ENCODE measurements at places on chromosomes 6 and 20.

GRCh38 chr6:24650365-24650764, 4.4 kb upstream of the KIAA0319 start:
- DNase-seq = no peak

- no peak for DNase-seq
Measured at GRCh38 chr20:22339946-22340345, 244.4 kb downstream of the FOXA2 start.

- DNase-seq = no peak
Measured at GRCh38 chr20:46509523-46509922, 3.8 kb downstream of the ZNF334 start.

DNA sequence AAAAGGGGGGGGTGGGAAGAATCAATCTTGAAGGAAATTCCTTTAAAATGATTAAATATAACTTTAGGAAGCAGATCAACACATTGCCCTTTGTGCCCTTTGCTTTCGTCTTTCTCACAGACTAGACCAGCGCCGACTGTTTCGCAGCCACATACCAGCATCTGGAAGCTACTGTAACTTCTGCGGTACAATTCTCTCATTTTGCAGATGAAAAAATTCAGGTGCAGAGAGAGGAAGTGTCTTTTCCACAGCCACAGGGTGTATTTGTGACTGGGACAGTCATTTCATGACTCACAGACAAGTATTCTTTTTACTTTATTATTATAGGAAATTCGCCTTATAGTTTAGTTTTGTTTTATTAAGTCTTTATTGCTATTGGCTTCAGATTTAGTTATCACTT, 84.2 kb downstream of the UST start:
- no peak for DNase-seq

DNA sequence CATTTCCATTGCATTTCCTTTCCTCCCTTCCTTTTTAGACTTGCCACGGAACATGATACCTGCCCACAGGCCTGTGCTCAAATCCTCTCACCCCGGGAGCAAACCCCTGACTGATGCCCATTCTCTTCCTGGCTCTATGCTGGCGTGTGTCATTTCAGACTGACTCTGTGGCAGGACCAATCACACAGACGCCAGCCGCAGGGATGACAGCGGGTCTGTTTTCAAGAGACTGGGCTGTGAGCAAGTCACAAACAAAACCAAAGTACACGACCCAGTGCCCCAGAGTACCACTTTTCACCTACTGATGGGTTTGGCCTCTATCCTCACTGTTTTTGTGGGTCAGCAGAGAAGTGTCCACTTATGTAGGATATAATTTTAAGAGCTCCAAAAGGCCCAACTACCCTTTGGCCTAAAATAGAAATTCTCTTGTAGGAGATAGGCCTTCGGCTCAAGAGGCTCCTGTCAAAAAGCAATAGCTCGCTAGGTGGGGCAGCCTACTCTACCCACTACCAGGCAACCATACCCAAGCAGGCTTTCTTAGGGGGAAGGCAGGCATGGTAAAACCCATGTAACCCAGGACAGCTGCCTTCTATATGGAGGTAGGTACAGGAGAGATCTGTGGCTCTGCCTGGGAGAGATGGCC, 215.7 kb downstream of the CDC5L start:
- DNase-seq = no peak

DNA sequence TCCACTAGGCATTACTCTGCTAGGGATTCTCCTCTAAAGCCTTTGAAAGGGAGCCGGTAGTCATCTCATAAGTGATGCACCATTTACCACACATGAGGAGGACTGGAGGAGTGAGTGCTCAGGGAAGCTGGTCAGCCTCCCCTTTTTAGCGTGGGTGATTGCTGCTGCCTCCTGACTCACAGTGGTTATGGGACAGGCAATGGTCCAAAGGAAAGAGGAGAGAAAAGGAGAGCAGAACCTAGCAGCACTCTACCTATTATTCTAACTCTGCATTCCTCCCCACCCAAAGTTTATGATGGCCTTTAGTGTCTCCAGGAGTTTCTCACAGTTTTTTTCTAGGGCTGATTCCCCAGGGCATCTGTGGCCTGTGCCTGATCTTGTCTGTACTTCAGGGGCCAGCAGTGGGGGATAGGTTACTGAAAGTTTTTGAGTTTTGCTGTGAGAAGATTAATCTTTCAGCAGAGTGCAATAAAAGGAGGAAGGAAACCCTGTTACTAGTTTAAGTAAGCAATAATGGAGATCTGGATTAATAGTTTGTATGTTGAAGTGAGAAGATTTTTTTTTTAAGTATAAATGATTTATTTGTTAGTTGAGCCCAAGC, 36.4 kb upstream of the GCLC start:
- no peak for DNase-seq

DNA sequence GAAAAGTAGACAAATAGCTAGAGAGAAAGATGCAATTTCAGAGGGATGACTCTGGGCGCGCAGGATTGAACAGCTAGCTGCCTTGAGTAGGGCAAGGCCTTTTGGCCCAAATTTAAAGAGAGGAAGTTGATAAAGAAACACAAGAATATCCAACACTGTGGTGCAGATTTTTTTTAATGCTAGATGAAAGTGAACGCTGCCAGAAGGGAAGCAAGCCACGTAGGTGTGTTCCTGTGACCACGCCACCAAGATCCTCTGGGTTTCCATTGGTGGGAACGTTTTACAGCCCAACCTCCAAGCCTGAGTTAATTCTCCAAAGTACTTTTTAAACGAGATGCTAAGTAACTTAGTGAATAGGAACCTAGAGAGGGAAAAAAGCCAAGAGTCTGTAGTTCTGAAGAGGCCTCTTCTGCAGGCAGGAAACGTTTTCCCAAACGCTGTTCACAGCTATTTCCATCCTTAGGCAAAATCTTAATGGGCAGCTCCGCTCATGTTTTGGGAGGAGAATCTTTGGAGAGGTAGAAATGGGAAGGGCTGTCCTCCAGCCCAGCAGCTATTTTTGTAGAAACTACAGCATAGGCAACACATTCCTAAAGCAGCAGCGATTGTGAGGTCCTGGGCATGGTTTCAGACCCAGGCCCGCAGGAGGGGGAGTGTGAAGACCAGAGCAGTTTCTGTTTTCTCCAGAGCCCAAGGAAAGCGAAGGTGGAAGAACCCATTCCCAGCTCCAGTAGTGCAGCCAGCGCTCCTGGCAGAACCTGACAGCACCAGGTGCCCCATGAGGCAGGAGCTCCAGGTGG, 8.2 kb downstream of the LY86 start:
- no peak for DNase-seq

DNA sequence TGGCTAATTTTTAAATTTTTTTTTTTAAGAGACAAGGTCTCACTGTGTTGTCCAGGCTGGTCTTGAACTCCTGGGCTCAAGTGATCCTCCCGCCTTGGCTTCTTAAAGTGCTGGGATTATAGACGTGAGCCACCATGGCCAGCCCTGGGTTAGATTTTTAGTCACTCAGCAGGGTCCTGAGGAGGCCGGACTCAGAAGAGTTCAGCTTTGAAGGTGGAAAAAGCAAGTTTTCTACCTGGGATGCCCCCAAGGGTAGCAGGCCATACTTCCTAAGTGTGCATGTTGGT, 44.2 kb downstream of the FGD2 start:
- DNase-seq = no peak

DNA sequence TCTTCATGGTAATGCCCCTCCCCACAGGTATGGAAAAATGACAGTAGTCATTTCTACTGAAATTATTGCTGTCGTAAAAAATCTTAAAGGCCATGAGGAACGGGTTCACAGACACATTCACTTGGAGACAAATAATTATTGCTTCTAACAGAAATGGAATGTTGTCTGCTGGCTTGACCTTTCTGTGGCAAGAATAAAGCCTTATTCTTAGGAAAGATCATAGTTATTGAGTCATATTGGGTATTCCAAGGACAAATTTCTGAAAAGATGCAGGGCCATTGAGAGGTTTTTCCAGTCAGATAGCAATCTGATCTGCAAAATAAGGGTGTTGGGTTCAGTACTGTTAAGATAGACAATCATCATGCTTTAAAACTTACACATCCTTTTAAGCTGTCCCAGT, 29.2 kb downstream of the AKAP7 start:
- DNase-seq = no peak

- no peak for DNase-seq
Measured at GRCh38 chr20:58131151-58131550, 97.3 kb downstream of the ANKRD60 start.

- no peak for DNase-seq
Measured at GRCh38 chr6:108565091-108565766, 4.5 kb downstream of the FOXO3 start.

DNA sequence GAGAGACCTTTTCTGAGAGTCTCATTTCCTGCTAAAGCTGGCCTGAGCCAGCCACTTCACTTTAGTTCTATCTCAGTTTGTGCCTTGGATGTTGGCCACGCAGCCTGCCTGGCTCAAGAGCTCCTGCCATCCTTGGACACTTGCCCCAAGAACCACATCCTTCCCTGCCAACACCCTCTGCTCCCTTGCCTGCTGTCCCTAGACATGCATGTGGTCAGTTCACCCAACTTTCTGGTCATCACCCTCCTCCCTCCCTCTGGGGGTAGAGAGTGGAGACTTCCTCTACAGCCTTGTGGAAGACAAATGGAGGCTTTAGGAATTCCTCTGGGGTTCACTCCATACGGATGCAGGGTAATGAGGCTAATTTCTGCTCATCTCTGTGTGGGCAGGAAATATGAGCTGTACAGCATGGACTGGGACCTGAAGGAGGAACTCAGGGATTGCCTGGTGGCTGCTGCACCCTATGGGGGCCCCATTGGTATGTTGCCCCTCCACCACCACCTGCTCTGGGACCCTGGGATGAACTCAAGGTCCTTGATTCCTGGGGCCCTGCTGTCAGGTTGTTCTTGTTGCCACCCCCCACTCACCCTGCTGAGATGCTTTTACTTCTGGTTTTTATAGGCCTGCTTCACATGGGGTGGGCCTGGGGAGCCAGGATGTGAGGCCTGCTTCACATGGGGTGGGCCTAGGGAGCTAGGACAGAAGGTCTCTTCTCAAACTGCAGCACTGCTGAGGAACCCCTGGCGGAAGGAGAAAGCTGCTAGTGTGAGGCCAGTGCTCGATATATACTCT, 13.8 kb upstream of the PTPRA start:
- no peak for DNase-seq

DNA sequence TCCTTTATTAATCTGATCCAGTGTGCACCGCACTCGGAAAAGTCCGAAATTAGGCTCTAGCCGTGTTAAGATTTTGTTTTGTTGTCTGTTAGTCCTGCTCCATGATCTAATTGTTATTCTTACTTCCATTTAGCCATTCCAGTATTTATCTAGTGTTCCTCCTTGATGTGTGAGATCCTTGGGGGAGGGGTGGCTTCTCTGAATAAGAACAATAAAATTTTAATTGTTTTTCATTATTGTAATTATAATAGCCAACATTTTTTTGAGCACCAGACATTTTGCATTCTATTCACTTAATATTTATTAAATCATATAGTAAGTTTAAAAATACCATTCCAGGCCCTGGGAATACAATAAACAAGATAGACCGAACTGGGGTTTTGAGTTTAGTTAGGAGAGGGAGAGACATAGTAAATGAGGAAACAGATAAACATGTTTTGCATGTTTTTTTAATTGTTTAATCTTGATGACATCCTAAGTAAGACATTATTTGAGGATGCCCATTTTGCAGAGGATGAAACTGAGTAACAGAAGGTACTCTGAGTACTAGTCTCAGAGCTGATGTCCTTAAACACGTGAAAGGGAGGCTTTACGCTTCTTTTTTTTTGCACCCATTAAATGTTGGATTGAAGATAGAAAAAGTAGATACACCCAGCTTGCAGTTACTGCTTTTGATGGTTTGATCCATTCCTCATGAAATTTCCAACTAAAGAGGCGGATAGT, 1.2 kb downstream of the CBFA2T2 start:
- DNase-seq = no peak

GRCh38 chr6:119858901-119859300, 509.3 kb upstream of the MAN1A1 start:
- DNase-seq = no peak

DNA sequence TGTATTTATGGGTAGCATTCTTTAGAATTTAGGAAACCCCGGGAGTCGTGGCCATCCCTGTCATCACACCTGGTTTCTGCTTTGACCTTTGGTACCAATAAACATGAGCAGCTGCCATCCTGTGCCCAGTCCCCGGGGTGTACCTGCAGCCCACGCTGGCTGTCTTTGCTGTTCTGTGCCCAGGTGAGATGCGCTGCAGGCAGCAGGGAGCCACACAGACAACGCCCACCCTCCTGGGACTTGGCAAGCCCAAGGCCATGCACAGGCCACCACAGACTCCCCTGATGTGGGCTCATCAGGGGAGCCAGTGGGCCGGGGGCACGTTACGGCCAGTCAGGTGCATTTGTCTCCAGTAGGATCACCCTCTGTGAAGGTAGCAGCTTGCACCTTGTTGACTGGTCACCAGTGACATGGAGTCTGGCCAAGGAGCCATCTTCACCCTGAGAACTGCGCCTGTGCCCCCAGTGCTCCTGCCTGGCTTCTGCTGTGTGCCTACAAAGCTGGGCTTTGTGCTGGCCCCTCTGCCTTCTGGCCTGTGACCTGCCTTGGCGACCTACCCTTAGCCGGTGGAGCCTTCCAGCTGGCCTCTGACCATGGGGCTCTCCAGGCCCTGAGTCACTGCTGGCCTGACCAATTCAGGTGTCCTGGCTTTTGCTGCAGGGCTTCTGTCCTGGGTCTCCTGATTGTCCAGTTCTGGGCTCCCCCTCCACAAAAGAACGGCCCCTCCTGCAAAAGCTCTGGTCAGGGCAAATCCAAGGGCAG, 14.2 kb upstream of the UNC93A start:
- no peak for DNase-seq

- DNase-seq = no peak
Measured at GRCh38 chr6:1591926-1592325, 17.8 kb upstream of the FOXC1 start.

DNA sequence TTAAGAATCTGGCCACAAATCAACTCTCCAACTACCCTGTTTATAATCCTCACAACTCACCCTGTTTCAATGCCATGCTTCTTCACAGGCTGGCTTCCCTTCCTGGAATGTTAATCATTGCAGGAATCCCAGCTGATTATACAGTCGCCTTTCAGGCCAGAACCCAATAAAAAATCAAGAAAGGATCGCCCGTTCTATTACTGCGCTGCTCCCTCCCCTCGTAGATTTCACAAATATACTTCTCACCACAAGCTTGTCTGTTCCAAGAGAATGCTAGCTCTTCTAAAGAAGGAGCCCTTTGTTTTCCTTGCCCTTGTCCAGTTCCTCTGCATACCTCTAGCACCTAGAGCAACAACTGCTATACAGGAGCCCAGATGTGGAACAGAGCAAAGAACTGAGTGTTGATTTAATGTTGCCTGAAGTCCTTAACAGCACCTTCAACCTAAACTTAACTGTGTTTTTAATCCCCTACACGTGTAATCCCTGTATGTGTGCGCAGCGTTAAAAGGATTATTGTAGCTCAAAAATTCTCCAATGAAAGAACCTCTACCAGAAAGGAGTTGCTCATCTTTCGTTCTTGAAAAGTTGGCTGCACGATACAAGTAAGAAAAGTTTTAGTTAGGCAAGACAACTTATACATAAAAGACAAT, 988 bp downstream of the ECHDC1 start:
- no peak for DNase-seq

GRCh38 chr6:110731196-110731595, 84.1 kb downstream of the CDK19 start:
- no peak for DNase-seq

DNA sequence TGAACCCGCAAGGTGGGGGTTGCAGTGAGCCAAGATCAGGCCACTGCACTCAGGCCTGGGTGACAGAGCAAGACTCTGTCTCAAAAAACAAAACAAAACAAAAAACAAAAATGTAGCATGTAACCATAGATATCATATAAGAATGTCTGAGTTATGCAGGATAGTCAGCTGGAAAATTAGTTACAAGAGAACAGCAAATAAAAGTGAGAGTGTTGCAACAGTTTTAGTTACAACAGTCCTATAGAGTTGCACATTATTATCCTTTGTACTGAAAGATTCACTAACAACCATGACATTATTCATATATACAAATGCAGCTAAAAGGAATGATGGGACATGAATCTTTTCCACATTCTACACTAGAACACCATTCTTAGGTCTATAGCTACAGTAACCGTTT, 16.4 kb downstream of the RNF24 start:
- DNase-seq = no peak
